ENCODE measurements at places on chromosomes 7 and 10.

- H3K36me3 ChIP-seq = peaks cover under 1% of the 10 kb centered on the region
- peaks cover 7% of the 10 kb centered on the region for H3K4me1 ChIP-seq
Observed at GRCh38 chr10:89215511-89215910, 8.4 kb upstream of the CH25H start.

GRCh38 chr7:158264881-158265742, 322.5 kb downstream of the PTPRN2 start:
- no peak overlapping the region for H3K4me3 ChIP-seq
- no peaks in the 10 kb centered on the region for H3K27me3 ChIP-seq
- H3K36me3 ChIP-seq = no peaks in the 10 kb centered on the region

GRCh38 chr7:9200626-9201025, 767.2 kb downstream of the NXPH1 start:
- no peaks in the 10 kb centered on the region for H3K4me1 ChIP-seq
- H3K4me3 ChIP-seq = no peak overlapping the region

- ATAC-seq = no peak
- H3K27ac ChIP-seq = no peak overlapping the region
- H3K36me3 ChIP-seq = no peaks in the 10 kb centered on the region
Observed at GRCh38 chr7:37956791-37957190, 36.4 kb downstream of the EPDR1 start.

DNA sequence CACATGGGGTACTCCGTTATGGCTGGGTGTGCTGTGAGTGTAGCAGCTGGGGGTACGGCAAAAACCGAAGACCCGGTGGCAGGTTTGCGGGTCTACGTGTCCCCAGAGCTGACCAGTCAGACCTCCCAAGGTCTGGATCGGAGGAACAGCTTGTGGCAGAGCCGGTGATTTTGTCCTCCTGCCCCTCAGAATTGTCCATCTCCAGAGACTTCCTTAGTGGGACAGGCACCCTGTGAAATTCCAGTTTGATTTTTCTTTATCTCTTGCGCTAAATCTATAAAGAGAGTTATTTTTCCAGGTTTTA, 1.0 kb downstream of the EIF3B start:
- no peaks in the 10 kb centered on the region for H3K27me3 ChIP-seq
- H3K27ac ChIP-seq = peak overlapping the region; percentile 100
- H3K4me1 ChIP-seq = peaks cover 46% of the 10 kb centered on the region
- no peak for ATAC-seq
- peaks cover 24% of the 10 kb centered on the region for H3K36me3 ChIP-seq

- H3K27ac ChIP-seq = no peak overlapping the region
- H3K27me3 ChIP-seq = no peaks in the 10 kb centered on the region
- no peaks in the 10 kb centered on the region for H3K4me1 ChIP-seq
- no peak for ATAC-seq
- H3K36me3 ChIP-seq = peaks cover 70% of the 10 kb centered on the region
Observed at GRCh38 chr10:251982-252582, 116.8 kb downstream of the ZMYND11 start.

- H3K36me3 ChIP-seq = no peaks in the 10 kb centered on the region
- H3K27ac ChIP-seq = peak overlapping the region; percentile 88
Observed at GRCh38 chr7:151838861-151839381, 38.0 kb downstream of the PRKAG2 start.

DNA sequence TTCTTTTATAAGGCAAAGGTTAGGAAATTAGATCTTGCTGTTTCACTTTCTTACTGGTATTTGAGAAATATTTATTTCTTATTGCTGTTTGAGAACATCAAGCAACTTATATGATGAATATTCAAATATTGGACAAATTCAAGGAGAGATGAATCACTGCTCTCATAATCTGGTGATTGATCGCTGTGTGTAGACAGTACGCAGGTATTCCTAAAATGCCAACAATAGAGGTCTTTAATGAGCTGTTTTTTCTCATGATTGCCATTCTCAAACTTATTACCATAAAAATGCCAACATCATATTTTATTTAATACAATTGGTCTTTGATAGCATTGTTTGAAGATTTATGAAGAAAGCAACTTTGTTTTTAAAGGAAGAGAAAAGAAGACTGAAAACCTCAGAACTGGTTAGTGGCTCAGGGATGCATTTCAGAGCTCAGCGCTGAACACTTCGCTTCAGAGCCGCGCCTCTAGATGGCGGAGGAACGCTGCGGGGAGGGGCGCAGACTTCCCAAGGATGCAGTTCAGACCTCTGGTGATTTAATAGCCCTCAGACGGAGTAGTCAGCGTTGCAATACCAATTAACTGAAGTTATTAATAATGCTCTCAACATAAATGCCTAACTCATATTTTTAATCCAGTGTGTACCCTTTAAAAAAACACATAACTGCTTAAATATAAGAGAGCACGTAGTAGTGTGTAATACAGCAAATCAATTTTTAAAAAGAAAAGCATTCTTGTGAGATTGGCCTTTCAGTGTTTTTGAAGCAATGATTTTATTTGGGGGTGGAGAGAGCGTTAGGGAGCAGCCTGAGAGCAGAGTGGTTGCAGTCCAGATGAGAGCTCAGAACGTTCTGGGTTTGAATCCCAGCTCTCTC, 38.5 kb upstream of the STEAP4 start:
- no peaks in the 10 kb centered on the region for H3K4me1 ChIP-seq
- no peaks in the 10 kb centered on the region for H3K27me3 ChIP-seq
- no peak overlapping the region for H3K27ac ChIP-seq
- H3K4me3 ChIP-seq = no peak overlapping the region

GRCh38 chr10:79610601-79611191, at the start of gene SFTPA1:
SFTPA1 (plus strand) TSS chr10:79610939; CDS start chr10:79611826, 887 bp downstream.
- ATAC-seq = no peak
- no peak within 1 kb of the TSS for H3K27ac ChIP-seq
- H3K4me3 ChIP-seq = no peak within 1 kb of the TSS
- peaks cover 28% of the 10 kb centered on the region for H3K27me3 ChIP-seq
- no peaks in the 10 kb centered on the region for H3K4me1 ChIP-seq
- H3K36me3 ChIP-seq = no peaks in the 10 kb centered on the region

- ATAC-seq = no peak
- H3K36me3 ChIP-seq = peaks cover 21% of the 10 kb centered on the region
- no peak overlapping the region for H3K4me3 ChIP-seq
- H3K27ac ChIP-seq = no peak overlapping the region
Observed at GRCh38 chr10:97234400-97234799, 48.6 kb upstream of the SLIT1 start.
